Hepatic stellate cell (primary cell): ENCODE measurements at places on chromosomes 7 and 10.

DNA sequence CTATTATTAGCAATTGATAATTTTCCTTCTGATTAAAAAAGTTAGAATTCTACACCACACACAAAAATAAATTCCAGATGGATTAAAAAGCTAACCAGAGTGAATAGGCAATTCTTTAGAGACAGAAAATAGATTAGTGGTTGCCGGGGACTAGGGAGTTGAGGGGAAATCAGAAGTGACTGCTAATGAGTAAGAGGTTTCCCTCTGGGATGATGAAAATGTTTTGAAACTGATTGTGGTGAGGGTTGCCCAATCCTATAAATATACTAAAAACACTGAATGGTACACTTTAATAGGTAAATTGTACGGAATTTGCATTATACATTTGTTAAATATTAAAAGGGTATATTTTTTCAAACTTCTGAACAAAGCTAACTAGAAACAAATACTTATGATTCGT lies 214.9 kb downstream of the GPAM start:
- DNase-seq, result no peak

- DNase-seq, result no peak
Measured at GRCh38 chr10:28997734-28998133, 291.1 kb upstream of the LYZL1 start.

DNA sequence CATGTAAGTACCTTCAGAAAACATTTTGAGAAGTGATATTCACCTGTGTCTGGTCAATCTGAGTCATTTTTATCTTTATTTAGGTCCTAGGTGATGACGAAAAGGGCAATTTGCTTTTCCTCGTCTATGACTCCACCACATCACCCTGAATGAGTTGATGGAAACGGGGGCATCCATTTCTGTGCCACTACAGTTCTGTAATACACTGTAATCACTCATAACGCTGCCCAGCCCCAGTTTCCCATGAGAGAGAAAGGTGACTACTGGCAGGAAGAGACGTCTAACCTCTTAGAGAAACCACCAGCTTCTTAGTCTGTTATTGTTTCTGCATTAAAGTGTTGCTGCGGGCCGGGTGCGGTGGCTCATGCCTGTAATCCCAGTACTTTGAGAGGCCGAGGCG lies 205.3 kb upstream of the MKLN1 start:
- DNase-seq, result no peak

DNA sequence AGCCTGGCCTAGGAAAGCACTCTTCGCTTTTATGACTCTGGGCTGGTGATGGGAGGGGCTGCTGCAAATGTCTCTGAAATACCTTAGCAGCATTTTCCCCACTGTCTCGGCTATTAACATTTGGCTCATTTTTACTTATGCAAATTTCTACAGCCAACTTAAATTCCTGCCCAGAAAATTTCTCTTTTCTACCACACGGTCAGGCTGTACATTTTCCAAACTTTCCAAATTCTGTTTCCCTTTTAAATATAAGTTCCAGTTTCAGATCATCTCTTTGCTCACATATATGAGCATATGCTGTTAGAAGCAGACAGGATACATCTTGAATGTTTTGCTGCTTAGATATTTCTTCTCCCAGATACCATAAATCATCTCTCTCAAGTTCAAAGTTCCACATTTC lies 332.3 kb downstream of the ADK start:
- DNase-seq, result no peak

DNA sequence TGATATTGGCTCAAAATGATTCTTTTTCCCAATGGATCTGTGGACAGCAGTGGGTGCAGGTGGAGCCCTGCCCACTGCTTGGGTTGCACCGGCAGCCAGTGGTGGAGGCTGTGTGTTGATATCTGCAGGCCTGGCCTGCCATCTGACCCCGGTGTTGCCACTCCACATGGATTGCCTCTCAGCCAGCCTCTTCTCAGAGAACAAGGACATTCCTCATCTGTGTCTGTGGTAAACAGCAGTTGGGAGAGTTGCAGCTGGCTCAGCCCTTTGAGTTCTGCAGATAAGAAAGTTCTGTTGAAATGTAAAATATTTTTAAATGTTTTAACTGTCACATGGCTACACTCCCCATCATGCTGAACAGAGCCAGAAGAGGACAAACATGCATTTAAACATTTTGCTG lies 374.9 kb upstream of the CELF2 start:
- no peak for DNase-seq

- no peak for DNase-seq
Measured at GRCh38 chr7:34332006-34332405, 326.0 kb upstream of the NPSR1 start.
